Glutamatergic neuron (in vitro differentiated cells): ENCODE measurements at places on chromosomes 7 and 10. TPM values are rescaled to one million over a fixed set of nuclear protein-coding genes. Genes with fewer than 3 reads are reported as not detected.

DNA sequence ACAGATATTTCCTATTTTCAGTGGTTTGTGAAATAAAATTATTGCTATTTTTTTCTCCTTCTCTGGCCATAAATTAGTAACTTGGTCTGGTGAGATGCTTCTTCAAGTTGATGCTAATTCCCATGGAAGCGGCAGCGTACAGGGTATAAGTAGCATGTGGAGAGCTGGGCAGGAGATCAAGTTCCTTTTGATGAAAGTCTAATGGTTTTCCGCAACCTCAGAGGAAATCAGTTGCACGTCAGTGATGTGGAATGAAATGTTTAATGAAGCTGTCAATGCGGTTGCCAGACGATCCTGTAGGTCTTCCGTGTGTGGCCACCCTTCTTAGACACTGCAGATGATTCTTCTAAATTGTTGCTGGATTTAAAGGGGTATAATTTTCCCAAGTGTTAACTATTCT is 236.4 kb upstream of the GRM3 start:
- H3K4me1 ChIP-seq: peaks cover 9% of the 10 kb centered on the region
- no peaks in the 10 kb centered on the region for H3K27me3 ChIP-seq
- no peaks in the 10 kb centered on the region for H3K36me3 ChIP-seq
- no peak overlapping the region for H3K4me3 ChIP-seq
- no peak for DNase-seq

DNA sequence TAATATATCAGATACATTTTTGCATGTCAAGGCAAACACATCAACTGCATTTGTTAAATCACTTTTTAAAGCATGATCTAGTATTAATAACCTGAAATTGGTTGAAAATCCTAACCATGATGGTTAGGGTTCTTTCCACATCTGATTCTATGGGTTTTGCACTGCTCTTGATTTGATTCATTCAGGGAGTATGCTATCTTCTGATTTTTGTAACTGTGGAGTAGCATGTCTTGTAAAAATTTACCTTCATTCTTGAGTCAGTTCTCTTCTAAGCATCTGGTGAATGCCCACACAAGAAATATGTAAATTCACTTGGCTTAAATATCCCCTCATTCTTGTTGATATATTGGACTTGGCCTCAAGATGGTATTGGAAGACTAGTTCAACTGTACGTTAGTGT is 178.7 kb downstream of the KLF6 start:
- no peak overlapping the region for H3K27ac ChIP-seq
- DNase-seq: no peak
- no peak overlapping the region for H3K4me3 ChIP-seq
- H3K4me1 ChIP-seq: no peaks in the 10 kb centered on the region

DNA sequence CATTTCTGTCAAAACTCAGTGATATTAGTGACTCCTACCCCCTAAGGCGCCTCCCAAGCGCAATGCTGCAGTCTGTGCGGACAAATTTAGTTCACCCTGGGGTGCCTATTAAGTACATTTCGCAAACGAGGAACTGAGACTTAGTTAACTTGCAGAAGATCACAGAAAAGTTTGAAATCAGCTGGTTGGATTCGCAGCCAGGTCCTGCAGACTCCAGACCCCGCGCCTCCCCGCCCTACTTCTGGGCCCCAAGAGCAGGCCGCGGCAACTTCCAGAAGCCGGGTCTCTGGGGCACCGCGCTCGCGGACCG is 588 bp downstream of the CYREN start:
- peaks cover 1% of the 10 kb centered on the region for H3K27me3 ChIP-seq
- H3K4me3 ChIP-seq: peak overlapping the region; percentile 93
- no peak for DNase-seq
- H3K36me3 ChIP-seq: no peaks in the 10 kb centered on the region
- peak overlapping the region; percentile 73 for H3K27ac ChIP-seq
- peaks cover 9% of the 10 kb centered on the region for H3K4me1 ChIP-seq

DNA sequence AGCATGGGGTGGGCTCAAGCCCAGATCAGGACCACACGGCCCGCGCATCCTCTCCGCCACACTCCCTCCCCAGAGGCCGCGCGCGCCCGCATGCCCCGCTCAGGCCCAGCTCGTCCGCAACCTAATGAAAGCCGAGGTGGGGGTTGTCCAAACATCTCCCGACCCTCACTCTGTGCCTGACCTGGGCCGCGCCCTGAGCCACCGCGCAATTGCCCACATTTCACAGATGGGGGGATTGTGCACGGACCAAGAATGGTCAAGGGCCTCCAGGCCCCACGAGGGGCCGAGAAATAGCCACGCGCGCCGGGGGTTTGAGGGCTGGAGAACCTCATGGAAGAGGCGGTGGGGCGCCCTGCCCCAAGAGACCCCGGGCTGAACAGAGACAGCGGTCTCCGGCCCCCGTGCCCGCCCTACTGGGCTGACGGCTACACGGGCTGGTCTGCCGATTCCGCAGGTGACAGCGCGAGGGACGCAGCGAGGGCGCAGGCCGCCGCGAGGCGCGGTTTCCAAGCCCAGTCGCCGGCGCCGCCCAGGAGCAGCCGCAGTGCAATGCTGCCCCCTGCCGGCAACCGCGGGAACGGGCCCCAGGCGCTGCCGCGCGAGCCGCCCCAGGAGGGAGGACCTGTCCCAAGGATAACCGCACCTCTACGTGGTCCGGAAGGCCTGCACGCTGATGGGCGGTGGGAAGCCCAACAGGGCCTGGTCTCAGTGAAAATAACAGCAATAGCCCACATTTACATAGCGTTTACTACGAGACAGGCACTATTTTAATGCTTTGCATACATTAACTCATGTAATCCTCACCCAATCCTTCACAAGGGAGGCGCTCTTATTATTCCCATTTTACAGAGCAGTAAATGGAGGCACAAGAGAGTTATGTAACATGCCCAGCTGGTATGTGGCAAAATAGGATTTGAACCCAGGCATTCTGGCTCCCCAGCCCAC is 10.5 kb upstream of the GRID1 start:
- H3K4me3 ChIP-seq: no peak overlapping the region
- no peak overlapping the region for H3K27ac ChIP-seq
- peak; percentile 93 for DNase-seq
- no peaks in the 10 kb centered on the region for H3K4me1 ChIP-seq
- H3K27me3 ChIP-seq: peaks cover 4% of the 10 kb centered on the region

Gene AFAP1L2
- 1.9 TPM for total RNA-seq

Gene EMX2
- 0.47 TPM for total RNA-seq
